ENCODE measurements at places on chromosomes 2 and 18. TPM values are rescaled to one million over a fixed set of nuclear protein-coding genes. Genes with fewer than 3 reads are reported as not detected.
A peak's percentile ranks its signal among the peaks of the same experiment; 100 is the strongest.

DNA sequence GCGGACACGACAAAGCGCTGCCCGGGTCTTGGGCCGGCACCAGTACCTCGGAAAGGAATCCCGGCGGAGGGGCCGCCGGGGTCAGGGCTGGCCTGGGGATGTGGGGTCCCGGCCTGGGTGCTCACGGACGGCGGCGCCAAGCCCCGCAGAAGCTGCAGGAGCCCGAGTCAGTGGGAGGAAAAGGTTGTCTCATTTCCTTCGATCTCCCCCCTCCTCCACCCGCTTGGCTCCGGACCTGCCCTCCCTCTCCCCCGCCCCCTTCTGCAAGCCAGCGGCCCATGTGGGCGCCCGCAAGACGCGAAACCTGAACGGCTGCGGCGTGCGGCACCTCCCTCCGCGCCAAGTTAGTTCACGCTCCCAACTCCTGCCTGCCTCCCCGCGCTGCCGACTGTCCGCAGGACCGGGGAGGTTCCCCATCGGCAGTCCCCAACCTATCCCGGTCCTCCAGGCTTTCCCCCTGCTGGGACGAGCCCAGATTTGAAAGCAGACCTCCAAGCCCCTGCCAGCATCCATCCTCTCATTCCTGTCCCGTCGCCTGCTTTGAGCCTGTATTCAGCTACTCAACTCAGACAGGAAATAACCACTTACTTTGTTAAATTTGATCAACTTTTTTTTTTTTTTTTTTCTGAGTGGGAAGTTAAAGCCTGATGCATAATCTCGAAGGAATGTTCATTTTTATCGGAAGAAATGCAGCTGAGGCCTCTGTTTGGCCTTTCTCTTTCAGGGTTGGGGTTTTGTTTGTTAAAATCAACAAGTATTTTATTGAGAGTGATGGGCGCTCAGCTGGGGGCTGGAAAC is at the start of gene EVA1A:
TSS of gene EVA1A (minus strand) at position 172 of the 798 bp plus-strand sequence. CDS start 42,799 bp downstream, outside the sequence.
- DNase-seq, result peak; percentile 8

DNA sequence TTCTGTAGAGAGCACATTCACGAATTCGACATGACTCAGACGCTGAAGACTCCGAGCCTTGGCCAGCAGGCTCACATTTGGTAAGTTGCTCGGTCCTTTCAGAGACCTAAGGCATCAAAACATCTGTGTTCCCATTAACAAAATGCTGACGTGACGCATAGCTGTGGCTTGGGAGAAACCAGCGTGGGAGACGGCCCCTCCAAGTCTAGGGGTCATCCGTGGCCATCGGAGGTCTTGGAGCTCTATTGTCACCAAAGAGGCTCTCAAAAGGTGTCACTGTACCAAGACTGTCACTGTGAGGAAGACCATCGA is 14.9 kb downstream of the FBLN7 start:
- DNase-seq, result no peak

DNA sequence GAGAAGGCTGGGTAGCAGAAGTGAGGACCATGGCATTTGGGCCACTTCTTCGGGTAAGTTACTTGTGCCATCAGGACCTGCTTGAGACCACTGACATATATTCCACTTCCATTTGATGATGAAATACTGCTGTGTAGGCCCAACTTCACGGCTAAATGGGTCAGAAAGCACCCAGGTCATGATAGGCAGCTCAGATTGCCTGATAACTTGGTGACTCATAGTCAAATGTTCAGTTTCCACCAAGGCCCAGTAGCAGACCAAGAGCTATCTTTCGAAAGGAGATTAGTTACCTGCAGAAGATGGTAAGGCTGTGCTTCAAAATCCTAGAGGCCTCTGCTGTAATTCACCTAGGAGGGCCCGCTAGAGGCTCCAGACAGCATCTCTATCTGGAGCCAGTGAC is 31.8 kb upstream of the MEX3C start:
- DNase-seq, result no peak

The DPP10 gene
- 6.6 TPM for total RNA-seq

DNA sequence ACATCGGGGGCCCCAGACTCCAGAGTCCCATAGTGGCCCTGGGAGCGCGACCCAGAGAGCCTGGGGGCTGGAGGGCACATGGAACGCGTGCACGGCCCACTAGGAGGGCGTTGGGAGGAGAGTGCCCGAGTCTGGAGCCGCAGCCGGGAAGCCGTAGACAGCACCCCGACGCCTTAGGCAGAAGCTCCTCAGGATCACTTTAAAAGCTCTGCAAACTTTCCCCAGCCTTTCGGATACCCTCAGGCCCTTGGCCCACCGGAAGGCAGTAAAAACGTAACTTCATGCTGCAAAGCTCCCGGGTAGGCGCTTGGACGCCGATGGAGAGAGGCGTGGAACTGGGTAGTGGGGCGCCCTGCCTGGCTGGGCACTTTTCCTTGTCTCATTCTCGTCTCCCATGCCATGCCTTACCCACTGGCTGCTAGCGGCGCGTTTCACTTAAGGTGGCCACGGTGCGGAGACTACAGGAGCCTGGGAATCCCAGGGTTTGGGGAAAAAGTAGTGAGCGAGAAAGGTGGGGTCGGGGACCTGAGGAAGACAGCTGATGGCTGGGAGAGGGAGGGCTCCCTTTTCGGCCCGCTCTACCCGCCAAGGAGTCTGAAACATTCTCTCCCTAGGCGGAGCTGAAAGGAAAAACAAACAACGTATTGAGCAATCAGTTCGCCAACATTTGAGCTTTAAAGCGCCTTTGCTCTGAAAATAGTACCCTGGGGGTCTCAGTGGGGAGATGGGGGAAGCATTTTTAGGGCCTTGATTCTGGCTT is 141.8 kb downstream of the MEIS1 start:
- DNase-seq, result no peak

The GLS gene
- total RNA-seq, result 188 TPM

- no peak for DNase-seq
These were observed 63.9 kb upstream of the TANK start for GRCh38 chr2:161096336-161096735.

DNA sequence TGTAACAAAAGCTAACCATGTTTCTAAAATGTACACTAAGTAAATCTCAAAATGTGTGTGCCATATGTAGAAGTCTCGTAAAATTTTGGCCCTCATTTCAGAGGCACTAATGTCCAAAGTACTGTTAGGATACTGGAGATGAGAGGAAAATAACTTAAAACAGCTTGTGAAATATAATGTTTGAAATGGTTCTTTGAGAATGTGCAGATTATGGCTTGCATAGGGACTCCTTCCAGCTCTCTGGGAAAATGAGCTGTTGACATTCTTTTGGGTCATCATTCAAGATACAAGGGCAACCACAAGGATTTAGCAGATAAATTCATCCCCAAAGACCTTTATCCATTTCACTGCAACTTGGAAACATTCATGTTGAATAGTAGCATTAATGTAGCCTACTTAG is 38.1 kb upstream of the OTX1 start:
- no peak for DNase-seq

GRCh38 chr2:112996635-112997034 is 8.6 kb upstream of the IL36A start:
- DNase-seq, result no peak

GRCh38 chr18:77133051-77133834 is 660 bp upstream of the MBP start:
- DNase-seq, result no peak

DNA sequence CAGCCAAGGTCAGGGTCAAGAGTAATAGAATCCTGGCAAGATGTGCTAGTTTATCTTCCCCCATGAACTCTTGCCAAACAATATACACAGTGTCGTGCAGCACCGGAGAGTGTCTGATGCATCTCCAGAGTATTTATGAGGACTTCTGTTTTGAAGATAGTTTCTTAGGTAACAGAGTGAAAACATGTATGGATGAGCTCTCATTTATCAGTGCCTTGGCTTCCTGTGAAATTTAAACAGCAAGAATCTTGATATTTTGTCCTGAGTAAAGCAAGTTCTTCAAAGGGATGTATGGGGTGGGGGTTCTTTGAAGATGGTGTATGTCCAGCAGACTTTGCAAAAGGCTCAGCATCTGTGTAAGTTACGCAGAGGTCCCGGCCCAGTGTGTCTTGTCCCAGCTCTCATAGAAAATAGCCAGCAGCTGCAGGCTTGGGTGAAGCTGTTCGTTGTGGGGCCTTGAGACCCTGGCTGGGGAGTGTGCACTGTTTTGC is 361.0 kb upstream of the NT5C1B start:
- no peak for DNase-seq

GRCh38 chr18:5097116-5097703 is 99.8 kb downstream of the AKAIN1 start:
- no peak for DNase-seq

GRCh38 chr2:64637931-64638330 is 15.8 kb downstream of the SERTAD2 start:
- no peak for DNase-seq

- no peak for DNase-seq
These were observed 201.7 kb downstream of the MREG start for GRCh38 chr2:215811409-215812345.

The ADCYAP1 gene
- 1.1 TPM for total RNA-seq

- DNase-seq, result no peak
These were observed 118.3 kb upstream of the CAB39 start for GRCh38 chr2:230594286-230594840.

GRCh38 chr2:59868981-59869380 is 684.5 kb downstream of the BCL11A start:
- DNase-seq, result no peak

GRCh38 chr2:208363485-208363884 is 43.1 kb upstream of the PTH2R start:
- no peak for DNase-seq
